ENCODE measurements at places on chromosomes 7 and 10. TPM values are rescaled to one million over a fixed set of nuclear protein-coding genes. Genes with fewer than 3 reads are reported as not detected.

The NAT16 gene
- 1.4 TPM for total RNA-seq

The TMEM130 gene
- not detected for total RNA-seq

The PRSS1 gene
- total RNA-seq, result not detected

The IDI2 gene
- not detected for total RNA-seq

- DNase-seq, result peak; percentile 47
Observed at GRCh38 chr10:79400146-79401004, 45.0 kb downstream of the ZCCHC24 start.

- DNase-seq, result no peak
Observed at GRCh38 chr7:2582006-2582735, 23.4 kb downstream of the IQCE start.

DNA sequence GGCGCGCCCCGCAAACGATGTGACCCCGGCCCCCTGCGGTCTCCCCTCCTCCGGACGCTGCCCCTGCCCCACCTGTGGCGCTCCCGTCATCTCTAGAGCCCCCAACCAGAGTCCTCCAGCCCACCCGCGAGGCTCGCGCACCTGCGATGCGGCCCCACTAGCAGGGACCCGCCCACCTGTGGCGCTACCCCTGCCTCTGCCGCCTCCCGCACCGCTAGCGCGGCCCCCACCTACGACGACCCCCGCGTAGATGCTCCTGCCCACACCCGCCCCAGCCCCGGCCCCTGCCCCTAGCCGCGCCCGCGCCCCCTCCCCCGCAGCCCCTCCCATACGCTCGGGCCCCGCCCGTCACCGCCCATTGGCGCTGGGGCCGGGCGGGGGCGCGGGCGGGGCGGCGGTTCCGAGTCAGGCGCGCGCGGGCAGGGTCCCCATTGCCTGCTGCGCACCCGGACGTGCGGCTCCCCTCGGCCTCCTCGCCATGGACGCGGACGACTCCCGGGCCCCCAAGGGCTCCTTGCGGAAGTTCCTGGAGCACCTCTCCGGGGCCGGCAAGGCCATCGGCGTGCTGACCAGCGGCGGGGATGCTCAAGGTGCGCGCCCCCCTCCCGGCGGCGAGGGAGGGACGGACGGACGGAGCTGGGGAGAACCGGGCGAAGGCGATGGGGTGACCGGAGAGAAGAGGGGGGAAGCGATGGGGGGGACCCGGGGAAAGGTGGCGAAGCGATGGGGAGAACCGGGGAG is at the start of gene PFKP:
Gene PFKP, plus strand, starts transcription at position 431 of the 741 bp plus-strand sequence. Its CDS starts 48 bp downstream, at position 479.
- peak; percentile 69 for DNase-seq

DNA sequence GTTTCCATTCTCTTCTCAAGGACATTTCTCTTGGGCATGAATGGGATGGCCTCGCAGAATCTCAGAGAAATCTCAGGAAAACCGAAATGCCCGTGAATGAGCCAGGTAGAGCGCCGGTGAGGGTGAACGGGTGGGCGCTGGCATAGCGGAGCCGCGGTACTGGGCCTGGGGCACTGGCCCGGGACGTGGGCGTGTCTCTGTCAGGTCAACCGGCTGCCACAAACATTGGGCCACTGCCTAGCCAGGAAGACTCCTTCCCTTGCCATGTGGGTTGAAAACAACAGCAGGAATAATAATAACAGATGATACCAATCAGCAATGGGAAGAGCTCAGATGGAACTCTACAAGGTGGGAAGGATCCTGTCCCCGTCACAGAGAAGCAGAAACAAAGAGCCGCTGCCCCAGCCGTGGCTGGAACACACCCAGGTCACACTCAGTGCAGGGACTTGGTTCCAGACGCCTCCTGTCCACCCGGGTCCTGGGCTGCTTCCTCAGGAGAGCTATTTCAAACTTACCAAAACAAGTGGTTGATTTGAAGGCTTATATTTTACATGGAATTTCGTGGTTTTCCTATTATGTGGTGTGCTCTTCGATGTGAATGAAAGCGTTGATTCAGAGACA is 51.1 kb upstream of the EBF3 start:
- DNase-seq, result no peak

Data from thyroid gland (tissue), 4 donors.